ENCODE measurements at places on chromosomes 12 and 14. TPM values are rescaled to one million over a fixed set of nuclear protein-coding genes. Genes with fewer than 3 reads are reported as not detected.

Gene HSP90AA1
- 263 TPM for polyA plus RNA-seq

Gene RERG
- polyA plus RNA-seq = 4.8 TPM

Gene RNASE3
- polyA plus RNA-seq = 0.63 TPM

Gene FGF23
- polyA plus RNA-seq = 0.15 TPM

Gene SLC25A47
- polyA plus RNA-seq = 0.12 TPM

Gene KRT2
- 0.75 TPM for polyA plus RNA-seq

Gene TAPBPL
- polyA plus RNA-seq = 8.6 TPM

Gene CCDC91
- 22.1 TPM for polyA plus RNA-seq

Gene KRT77
- polyA plus RNA-seq = not detected

Gene SLC39A9
- polyA plus RNA-seq = 36.3 TPM

Gene CTDSP2
- polyA plus RNA-seq = not detected

Gene SERPINA12
- not detected for polyA plus RNA-seq

Gene INSM2
- 0.04 TPM for polyA plus RNA-seq

Gene SMOC1
- 3.9 TPM for polyA plus RNA-seq

Gene LGALS3
- 107 TPM for polyA plus RNA-seq

Gene COX8C
- not detected for polyA plus RNA-seq

Gene RAD51AP1
- 12.6 TPM for polyA plus RNA-seq

Gene RPGRIP1
- 0.53 TPM for polyA plus RNA-seq

Gene TPI1
- polyA plus RNA-seq = 782 TPM

Gene NEDD1
- polyA plus RNA-seq = 12.2 TPM

Gene LRFN5
- polyA plus RNA-seq = 9.6 TPM

Gene SSTR1
- polyA plus RNA-seq = 0.04 TPM

Gene NR4A1
- 23.1 TPM for polyA plus RNA-seq

Gene LRP6
- 35.5 TPM for polyA plus RNA-seq

Gene KRT86
- 0.19 TPM for polyA plus RNA-seq

Gene SERPINA9
- polyA plus RNA-seq = not detected

Gene LRTM2
- polyA plus RNA-seq = 0.09 TPM

Gene CDK4
- polyA plus RNA-seq = 131 TPM

Gene MARS1
- polyA plus RNA-seq = 113 TPM

Gene KCNC2
- polyA plus RNA-seq = 0.47 TPM

Gene SERPINA10
- polyA plus RNA-seq = not detected

Gene RTL1
- polyA plus RNA-seq = 55.3 TPM

Gene CD163
- polyA plus RNA-seq = 9.9 TPM

Gene SDSL
- polyA plus RNA-seq = 1.2 TPM

Gene ESPL1
- polyA plus RNA-seq = 3.2 TPM

Gene MAPK1IP1L
- polyA plus RNA-seq = 66.6 TPM

Gene OAS3
- polyA plus RNA-seq = not detected

Gene PAH
- 0.32 TPM for polyA plus RNA-seq

Gene PZP
- 0.60 TPM for polyA plus RNA-seq

Gene RNASE4
- polyA plus RNA-seq = 4.2 TPM

Data from muscle of arm (tissue), 14 donors.